HT1080 (cell line): ENCODE measurements at places on chromosomes 7 and 10.

- no peak for DNase-seq
Observed at GRCh38 chr7:1042492-1042833, 1.9 kb upstream of the GPR146 start.

- DNase-seq = no peak
Observed at GRCh38 chr10:87544721-87545120, 40.0 kb downstream of the MINPP1 start.

GRCh38 chr10:78776756-78777155, 292.0 kb upstream of the ZMIZ1 start:
- no peak for DNase-seq

GRCh38 chr10:119461923-119462322, 80.6 kb downstream of the RGS10 start:
- DNase-seq = no peak

- no peak for DNase-seq
Observed at GRCh38 chr10:47300429-47300931, 483 bp downstream of the GDF10 start.

DNA sequence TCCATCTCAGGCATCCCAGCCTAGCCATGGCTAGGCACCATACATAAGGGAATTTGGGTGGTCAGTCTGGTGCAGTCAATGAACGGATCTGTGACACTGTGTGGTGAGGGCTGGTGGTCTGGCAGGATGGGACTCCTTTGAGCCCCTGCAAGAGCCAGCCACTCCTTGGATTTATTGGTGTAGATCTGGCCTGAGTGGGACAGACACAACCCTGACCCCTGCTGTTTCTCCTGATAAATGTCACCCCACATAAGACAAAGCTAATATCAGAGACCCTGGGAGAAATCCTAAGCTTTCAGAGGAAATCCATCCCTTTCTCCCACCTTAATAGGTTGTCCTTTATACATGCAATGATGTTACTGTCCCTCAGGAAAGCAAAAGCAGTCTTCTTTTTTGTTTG, 2.3 kb downstream of the FBXO24 start:
- peak; percentile 34 for DNase-seq

DNA sequence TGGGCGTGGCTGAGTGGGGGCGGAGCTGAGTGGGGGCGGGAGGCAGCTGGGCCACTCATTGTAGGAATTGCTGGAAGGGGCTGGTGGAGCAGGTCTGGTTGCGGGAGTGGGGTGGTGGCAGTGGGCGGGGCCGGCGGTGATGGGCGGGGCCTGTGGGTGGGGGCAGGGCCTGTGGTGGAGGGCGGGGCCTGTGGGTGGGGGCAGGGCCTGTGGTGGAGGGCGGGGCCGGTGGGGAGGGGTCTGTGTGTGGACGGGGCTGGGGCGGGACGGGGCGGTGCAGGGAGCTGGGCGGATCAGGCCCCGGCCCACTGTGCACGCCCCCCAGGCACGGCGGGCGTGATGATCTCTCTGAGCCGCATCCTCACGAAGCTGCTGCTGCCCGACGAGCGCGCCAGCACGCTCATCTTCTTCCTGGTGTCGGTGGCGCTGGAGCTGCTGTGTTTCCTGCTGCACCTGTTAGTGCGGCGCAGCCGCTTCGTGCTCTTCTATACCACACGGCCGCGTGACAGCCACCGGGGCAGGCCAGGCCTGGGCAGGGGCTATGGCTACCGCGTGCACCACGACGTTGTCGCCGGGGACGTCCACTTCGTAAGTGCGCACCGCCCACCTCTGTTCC, 14.0 kb downstream of the SLC29A4 start:
- DNase-seq = no peak

DNA sequence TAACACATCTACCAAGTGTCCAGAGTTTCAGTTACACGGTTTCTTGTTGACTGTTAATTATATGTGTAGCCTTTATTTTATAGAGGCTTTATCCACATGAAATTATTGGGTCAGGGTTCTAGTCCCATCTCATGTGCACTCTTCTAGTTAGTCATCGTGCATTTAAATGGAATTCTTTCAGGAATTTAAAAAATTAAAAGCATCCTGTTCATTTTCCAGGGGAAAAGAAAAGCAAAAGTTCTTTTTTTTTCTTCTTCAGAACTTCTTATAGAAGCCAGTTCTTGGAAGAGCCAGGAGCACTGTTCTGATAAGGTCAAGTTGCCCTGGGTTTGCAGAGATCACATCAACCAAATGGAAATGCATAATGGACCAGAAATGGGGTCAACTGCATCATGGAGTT, 324.7 kb downstream of the INHBA start:
- no peak for DNase-seq

- DNase-seq = no peak
Observed at GRCh38 chr7:117024811-117025210, 71.5 kb downstream of the ST7 start.

DNA sequence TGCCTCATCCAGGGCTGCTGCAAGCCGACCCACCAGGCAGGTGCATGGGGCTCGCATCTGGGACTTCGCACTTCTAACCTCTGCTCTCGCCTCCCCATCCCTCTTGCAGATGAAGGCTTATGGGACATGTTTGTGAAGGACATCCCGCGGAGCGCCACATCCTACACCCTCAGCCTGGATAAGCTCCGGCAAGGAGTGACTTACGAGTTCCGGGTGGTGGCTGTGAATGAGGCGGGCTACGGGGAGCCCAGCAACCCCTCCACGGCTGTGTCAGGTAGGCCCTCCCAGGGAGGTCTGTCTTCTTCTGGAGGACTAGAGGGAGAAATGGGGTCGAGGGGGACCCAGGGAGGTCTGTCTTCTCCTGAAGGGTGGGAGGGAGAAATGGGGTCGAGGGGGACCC, 448.9 kb upstream of the FOXK1 start:
- no peak for DNase-seq

DNA sequence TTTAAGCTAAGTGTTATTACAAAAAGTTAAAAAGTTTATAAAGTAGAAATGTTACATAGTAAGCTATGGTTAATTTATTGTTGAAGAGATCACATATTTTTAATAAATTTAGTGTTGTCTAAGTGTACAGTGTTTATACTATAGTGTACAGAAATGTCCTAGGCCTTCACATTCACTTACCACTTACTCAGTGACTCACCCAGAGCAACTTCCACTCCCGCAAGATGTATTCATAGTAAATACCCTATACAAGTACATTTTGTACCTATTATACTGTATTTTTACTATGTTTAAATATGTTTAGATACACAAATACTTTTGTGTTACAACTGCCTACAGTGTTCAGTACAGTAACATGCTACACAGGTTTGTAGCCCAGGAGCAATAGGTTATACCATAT, 69.2 kb downstream of the DNAJC1 start:
- no peak for DNase-seq

GRCh38 chr7:26629696-26630095, 234.7 kb downstream of the SKAP2 start:
- no peak for DNase-seq

DNA sequence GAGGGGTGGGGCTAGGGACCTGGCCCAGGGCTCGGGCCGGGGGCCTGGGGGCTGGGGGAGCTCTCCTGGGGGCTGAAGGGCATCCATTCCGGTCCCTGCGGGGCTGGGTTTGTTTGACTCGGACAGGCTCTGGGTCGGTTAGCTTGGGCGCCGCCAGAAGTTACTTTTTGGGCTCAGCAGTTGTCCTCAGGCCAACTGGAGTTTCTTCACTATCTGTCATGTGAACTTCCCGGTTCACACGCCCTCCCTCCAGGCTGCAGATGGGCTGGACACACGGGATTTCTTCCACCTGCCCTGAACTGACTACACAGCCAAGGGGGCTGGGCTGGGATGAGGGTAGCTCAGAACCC, 3.8 kb downstream of the SLC4A2 start:
- no peak for DNase-seq

DNA sequence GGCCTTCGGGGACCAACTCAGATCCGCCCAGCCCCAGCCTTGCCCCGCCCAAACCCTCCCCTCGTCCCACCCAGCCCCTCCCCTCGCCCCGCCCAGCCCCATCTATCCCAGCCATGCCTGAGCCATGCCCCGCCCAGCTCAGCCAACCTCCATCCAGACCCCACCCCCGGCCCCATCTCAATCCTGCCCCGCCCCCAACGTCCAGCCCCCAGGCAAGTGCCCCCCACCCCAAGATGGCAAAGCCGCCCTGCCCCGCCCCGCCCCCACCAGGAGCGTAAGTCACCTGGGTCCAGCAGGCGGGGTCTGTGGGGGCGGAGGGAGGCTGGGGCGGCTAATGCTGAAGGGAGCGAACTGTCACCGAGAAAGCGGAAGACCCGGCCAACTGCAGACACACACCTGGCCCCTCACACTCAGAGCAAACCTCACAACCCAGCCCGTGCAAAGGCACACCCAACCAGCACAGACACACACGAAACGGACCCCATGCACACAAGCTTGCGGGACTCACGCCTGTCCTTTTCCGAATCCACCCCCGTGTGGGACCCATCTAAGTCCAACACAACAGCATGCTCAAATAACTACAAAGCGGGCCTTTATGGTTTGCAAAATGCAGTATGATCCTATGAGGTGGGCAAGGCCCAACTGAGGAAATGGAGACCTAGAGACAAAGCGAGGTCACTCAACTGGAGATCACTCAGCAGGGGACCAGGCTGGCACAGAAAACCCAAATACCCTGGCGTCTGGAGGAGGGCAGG, 11.5 kb upstream of the OGA start:
- no peak for DNase-seq

- DNase-seq = no peak
Observed at GRCh38 chr10:42989481-42989921, 87.4 kb upstream of the RET start.

- no peak for DNase-seq
Observed at GRCh38 chr10:70324951-70325781, 41.4 kb upstream of the NPFFR1 start.

DNA sequence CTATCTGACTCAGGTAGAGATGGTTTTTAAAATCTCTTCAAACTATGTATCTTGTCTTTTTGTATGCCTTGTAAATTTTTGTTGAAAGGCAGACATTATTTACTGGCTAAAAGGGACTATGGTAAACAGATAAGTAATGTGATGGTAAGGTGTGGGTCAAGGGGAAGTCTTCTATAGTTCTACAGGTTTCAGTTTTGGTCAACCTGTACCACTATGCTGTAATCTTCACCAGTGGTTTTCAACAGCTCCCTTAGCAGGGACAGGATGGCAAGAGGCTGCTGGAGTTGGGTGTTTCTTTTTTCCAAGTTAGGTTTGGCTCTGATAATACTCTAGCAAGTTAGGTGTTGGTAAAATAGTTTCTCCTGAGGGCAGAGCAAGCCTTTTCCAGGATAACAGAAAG, 32.7 kb upstream of the FZD8 start:
- no peak for DNase-seq

DNA sequence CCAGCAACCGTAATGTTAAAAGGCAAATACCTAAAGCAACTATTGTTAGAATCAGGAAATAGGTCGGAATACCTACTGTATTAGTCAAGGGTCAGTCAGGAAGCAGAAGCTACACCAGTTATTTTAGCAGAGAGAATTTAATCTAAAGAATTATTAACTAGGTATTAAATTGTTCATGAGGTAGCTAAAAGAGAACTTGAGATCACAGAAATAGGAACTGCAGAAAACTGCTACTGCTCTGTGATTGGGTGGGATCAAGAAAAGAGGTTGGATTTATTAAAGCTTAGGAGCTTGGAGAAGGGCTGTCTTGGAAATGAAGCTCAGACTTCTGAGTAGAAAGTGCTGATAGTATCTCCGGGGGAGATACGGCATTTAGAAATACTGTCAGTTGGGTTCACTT, 20.0 kb upstream of the ZNF438 start:
- peak; percentile 59 for DNase-seq

DNA sequence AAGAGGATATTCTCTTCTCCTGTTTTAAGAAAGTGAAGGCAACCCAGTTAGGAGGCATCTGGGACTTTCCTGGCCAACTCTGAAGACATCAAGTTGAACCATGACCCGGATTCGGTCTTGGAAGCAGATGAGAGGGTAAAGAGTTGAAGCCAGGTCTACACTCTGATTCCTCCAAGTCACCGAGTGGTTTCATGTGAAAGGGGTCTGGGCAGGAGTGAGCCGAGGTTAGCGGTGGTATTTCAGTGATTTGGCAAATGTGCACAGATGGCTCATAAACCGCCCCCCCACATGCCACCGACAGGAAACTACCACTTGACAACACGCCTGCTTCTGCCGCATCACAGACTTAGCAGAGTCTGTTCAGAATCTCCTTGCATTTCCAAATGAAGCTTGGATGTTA, 11.4 kb upstream of the REPIN1 start:
- DNase-seq = no peak

GRCh38 chr7:99252166-99252895, 20.3 kb upstream of the MYH16 start:
- no peak for DNase-seq

GRCh38 chr10:68897336-68897741, 3.8 kb upstream of the DDX50 start:
- DNase-seq = peak; percentile 74

DNA sequence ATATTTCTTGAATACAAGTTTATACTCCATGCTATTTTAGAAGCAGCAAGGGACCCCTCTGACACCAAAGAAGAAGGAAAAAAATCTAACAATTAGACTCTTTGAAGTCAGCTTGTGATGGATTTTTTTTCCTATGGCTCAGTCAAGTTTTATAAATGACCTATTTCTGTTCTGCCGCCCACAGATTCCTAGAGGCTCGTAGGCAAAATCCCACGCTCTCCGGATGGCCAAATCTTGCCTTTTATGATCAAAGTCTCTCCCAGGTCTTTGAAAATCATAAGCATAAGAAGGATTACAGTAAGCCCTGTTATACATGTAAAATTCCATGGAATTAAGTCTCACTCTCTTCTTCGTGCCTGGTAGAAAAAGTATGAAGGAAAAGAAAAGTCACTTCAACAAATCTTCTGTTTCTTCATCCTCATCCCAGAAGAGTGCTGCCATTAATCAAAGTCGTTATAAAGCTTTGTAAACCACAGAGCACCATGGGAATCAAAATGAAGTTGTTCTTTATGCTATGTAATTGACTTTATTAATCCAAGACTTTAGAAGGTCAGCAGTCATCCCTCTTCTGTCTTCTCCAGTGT, 33.1 kb downstream of the ASB13 start:
- no peak for DNase-seq

GRCh38 chr10:58299580-58299979, 30.6 kb downstream of the CISD1 start:
- DNase-seq = peak; percentile 39

GRCh38 chr7:107045195-107045960, 873 bp downstream of the PRKAR2B start:
- DNase-seq = no peak

DNA sequence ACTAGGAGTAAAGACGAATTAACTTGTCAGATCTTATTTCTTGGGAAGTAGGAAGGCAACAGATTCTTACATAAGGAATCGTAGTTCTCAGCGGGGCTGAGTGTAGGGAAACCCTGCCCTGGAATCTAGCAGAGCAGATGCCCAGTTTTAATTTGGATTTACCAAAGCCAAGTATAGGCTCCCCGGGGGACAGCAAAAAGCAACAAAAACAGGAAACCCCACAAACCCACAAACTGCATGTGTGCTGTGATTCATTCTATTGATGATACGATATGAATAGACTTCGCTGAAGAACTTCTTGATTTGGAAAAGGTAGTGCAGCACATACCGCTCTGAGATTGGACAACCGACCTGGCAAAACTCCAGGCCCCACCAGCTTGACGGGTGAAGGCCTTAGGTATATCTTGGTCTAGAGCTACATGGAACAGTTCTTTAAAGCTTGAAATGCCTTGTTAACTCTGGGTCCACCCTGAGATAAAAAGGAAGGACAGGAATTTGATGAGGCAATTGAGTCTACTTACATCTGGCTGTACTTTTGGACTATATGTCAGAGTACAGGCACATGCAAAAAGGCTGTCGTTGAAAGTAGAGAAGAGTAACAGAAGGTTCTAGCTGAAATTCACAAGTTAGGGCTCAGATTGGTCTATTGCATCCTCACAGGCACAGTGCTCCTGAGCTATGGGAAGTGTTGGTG, 49.1 kb downstream of the STRA8 start:
- peak; percentile 51 for DNase-seq

- DNase-seq = no peak
Observed at GRCh38 chr10:585502-585901, 104.0 kb downstream of the DIP2C start.
